Activated naive CD4-positive, alpha-beta T cell treated with Interleukin-2 at 50 U/mL for 16 hours (primary cell): ENCODE measurements at places on chromosomes 12 and 14.

DNA sequence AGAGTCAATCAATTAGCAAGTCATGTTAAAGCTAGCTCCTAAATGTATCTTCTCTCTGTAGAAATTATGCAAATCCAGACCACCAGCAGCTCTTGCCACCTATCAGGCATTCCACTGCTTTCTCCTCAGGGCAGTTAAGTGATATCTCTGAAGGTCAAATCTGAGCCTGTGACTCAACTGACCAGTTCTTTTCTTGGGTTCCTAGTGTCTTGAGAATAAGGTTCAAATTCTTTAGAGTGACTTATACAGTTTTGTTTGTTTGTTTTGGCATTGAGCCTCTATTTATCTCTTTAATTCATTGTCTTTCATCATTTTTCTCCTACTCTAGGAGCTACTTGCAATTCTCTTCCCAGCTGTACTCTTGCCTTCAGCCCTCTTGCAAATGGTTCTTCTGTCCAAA lies 2.5 kb upstream of the LRIG3 start:
- no peak for DNase-seq

DNA sequence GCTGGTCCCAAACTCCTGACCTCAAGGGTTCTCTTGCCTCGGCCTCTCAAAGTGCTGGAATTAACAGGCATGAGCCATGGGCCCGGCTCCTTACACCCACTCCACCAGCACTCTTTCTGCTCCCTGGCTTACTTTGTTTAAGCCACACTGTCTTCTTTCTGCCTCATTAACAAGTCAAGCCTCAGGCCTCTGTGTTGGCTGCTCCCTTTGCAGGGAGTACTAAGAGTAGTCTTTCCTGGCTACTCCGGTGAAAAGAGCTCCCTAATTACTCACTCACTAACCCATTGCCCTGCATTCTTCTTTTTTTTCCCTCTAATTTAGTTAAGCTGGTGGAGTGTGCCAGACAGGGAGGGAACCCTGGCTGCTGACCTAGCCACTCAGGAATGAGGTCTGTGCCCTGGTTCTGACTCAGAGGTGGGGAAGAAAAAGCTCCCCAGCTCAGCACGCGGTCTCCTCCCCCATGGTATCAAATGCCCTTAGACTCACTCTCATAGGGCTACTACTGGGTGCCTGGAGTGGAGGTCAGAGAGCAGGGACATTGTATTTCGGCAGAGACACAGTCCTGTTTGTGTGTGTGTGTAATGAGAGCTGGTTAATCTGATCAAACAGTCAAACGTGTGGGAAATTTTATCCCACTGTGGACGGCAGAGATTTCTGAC lies 19.8 kb downstream of the GALNT6 start:
- no peak for DNase-seq

- DNase-seq: peak; percentile 35
Measured at GRCh38 chr12:64674367-64674922, 64.2 kb downstream of the RASSF3 start.

- DNase-seq: no peak
Measured at GRCh38 chr12:28936711-28937110, 212.4 kb upstream of the FAR2 start.

DNA sequence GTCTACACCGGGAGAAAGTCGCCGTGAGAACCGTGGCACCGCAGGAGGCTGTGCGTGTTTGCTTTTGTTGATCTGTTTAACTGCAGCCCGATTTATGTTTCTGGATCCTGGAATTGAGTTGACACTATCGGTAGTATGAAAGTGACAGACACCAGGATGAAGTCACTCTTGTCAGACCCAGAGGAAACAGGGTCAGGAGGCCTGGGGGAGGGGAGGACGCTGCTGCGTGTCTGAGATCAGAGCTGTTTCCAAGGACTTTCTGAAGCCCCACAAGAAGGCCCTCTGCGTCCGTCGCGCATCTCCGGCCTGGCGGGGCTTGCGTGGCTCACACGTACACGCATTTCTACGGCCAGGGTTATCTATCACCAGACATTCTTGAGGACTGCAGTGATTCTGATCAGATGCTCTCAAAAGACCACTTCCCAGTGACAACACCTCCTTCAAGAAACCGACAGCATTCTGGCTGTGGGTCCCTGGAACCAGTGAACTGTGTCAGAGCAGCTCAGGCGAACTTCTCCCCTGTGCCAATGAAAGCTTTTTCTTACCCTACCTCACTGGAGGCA lies 263.4 kb downstream of the ADGRD1 start:
- no peak for DNase-seq

GRCh38 chr12:125114365-125115141 lies 49.3 kb downstream of the AACS start:
- DNase-seq: no peak

DNA sequence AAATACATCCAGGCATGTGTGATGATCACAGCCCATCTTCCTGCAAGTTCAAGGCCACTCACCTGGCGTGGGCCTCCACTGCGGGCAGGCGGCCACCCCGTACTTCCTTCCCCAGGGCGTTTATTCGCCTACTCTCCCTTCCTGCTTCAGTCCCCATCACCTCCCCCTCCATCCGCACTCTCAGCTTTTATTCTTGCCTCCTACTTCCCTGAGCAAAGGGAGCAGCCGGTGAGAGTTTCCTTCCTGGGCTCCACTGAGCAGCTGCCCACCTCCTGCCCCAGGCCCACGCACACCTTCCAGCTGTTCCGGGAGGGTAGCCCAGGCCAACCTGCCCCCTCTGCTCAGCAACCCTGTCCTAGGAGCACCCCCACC lies 4.1 kb downstream of the CYP46A1 start:
- no peak for DNase-seq

GRCh38 chr12:6033546-6033945 lies 88.5 kb upstream of the ANO2 start:
- no peak for DNase-seq

DNA sequence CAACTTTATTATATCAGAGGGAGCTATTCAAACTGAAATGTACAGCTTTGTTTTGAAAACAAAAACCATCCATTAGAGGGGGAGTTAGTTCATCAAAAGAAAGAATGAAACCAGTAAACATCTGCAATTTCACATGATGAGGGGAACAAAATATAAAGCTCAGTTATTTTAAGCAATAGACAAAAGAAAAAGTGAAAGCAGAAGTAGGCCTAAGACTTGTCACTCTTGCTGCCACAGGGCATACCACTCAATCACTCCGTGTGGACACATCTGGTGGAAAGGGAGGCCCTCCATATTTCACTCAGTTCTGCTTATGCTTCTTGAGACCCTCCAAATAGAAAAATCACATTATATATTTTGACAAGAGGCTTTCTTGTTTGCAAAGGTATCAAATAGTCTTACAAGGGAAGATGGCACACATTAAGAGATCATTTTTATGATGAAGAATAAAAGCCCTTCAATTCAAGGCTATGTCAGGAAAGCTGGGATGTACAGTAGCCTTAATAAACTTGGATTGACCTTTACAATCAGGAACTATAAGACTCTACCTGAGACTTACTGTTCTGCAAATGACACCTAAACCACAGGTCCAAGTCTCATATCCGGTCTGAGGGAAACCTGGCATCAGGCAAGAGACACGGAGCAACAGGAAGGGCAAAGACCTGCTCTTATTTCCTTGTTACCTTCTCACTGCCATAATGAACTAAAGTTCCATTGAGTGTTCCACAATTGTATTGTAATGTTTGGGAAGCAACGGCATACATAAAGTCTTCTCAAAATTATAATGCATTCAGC lies 222.5 kb upstream of the GRIP1 start:
- no peak for DNase-seq

GRCh38 chr12:109163167-109163566 lies 46.8 kb downstream of the ACACB start:
- no peak for DNase-seq

GRCh38 chr12:71135077-71135811 lies 22.6 kb downstream of the TSPAN8 start:
- no peak for DNase-seq

- no peak for DNase-seq
Measured at GRCh38 chr14:63267171-63267570, 51.6 kb downstream of the GPHB5 start.

GRCh38 chr12:102356690-102357089 lies 123.7 kb downstream of the IGF1 start:
- DNase-seq: no peak

GRCh38 chr14:60214003-60214402 lies 35.0 kb upstream of the PPM1A start:
- DNase-seq: no peak

- no peak for DNase-seq
Measured at GRCh38 chr14:103619057-103619456, 10.0 kb upstream of the KLC1 start.

- no peak for DNase-seq
Measured at GRCh38 chr14:26377150-26377549, 220.7 kb downstream of the NOVA1 start.

DNA sequence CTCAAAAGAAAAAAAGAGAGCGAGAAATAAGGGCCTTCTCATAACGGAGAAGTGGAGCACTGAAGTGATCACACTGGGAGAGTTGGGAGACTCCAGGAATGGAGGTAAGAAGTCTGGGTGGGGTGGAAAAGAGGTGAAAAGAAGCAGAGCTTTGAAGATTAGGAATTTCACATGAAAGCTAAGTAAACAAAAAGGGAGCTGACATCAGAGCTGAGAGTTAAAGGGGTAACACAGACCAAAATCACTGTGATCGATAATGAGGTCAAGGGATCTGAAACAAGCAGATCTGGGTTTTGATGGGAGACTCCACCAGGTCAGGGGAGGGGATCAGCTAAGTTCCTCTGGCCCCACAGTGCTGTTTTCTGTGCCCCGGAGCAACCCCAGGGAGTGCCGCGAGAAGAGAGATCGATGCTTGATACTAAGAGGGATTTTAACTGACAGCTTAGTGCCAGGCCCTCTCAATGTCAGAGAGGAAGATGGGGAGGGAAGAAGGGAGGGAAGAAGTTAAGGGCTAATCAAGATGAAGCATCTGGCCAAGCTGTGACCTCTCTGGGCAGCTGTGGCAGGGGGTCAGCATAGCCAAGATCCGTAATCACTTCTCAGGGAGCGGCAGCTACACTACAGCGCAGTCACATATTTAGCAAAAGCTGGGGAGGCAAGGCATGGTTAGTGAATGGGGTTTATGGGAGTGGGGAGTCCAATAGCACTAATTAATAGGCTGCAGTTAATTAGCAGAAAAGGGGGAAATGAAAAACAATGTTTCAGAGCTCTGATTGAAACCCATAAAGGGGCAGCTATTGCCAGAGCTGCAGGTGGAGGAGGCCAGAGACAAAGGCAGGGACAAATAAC lies 8.0 kb downstream of the AQP6 start:
- no peak for DNase-seq

DNA sequence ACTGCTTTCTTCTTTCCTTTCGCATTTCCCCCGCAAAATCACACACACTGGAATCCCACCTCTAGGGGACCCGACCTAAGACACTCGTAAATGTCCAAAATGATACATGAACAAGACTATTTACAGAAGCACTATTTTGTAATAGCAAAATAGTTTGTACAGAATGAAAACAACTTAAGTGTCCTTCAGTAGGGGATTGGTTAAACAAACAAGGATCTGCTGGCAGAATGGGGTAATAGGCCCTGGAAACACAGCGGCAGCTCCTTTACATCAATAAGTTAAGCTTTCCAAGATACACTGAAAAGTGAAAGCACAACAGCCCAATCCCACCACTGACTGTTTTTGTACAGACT lies 48.8 kb downstream of the LTBP2 start:
- no peak for DNase-seq

DNA sequence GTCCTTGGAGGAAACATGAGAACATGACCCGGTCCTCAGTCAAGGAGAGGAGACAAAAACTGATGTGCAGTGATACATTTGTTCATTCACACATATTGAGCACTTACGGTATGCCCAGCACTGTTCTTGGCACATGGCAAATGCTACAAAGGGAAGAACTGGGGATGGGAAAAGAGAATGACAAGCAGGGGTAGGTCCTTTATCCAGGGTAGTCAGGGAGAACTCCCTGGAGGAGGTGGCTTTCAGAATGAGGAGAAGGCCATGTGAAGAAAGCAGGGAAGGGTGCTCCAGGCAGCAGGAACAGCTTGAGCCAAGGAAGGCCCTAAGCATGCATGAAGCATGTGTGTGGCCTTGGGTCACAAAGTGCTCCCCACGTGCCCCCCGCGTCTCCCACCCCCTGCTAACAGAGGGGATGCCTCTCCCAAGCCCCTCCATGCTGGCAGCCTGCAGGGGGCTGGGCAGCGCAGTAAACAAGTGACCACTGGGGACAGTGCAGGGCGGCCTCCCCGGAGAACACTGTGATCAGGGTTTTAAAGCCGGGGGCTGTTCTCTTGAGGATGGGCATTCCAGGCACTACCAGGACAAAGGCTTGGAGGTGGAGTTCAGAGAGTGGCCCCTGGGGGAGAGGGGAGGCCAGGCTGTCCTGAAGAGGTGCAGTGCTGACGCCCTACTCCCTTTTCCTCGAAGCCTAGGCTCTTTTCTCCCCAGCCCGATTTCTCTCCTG lies 71.0 kb downstream of the PHETA1 start:
- DNase-seq: no peak

DNA sequence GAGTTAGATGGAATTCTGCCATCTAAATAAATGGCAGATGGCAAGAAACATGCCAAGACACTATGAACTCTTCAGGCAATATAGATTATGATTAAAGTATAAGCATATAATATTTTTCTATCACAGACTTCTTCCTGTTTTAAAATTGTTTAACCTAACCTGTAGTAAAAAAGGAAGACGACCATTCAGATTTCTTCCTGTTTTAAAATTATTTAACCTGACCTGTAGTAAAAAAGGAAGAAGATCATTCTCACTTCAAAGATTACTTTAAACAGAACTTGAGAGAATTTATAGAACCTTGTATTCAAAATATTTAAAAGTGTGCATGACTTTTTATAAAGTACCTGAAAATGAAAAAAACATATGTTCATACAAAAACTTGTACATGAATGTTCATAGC lies 63.5 kb downstream of the RPS6KA5 start:
- no peak for DNase-seq

GRCh38 chr14:94157197-94157596 lies 16.9 kb upstream of the PPP4R4 start:
- DNase-seq: no peak

- no peak for DNase-seq
Measured at GRCh38 chr12:3272958-3273357, 195.8 kb downstream of the TSPAN9 start.

DNA sequence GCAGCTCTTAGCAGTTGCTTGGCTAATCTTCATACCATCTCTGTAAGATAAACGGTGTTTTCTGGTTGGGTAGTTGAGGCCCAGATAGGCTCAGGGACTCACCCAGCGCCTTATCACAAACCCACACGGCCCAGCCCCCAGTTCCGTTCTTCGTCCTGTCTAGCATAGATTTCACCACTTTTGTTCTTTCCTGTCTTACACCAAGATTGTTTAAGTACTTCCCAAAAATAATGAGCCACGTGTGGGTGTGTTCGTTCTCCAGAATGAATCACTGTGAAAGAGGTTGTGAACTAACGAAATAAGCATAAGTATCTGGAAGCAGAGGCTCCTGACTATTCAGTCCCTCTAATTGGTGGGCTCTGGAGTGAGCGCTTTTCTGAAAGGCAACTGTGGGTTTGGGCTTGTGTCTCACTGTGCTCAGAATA lies 21.4 kb downstream of the ACVR1B start:
- peak; percentile 64 for DNase-seq

GRCh38 chr14:97824218-97824617 lies 1027.0 kb downstream of the VRK1 start:
- DNase-seq: no peak
